Kidney epithelial cell (primary cell): ENCODE measurements at places on chromosomes 5 and 9.
A peak's percentile ranks its signal among the peaks of the same experiment; 100 is the strongest.

- no peak for DNase-seq
Measured at GRCh38 chr9:22483528-22484070, 37.0 kb downstream of the DMRTA1 start.

DNA sequence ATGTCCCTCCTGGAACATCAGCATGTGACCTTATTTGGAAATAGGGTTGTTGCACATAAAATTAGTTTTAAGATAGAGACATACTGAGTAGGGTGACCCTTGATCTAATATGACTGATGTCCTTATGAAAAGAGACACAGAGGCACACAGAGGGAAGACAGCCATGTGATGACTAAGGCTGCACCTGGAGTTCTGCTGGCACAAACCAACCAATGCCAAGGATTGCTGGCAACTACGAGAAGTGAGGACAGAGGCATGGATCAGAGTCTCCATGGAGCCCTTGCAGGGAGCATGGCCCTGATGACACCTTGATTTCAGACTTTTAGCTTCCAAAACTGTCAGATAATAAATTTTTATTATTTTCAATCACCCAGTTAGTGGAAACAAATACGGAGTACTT is 101.9 kb downstream of the FBXL7 start:
- DNase-seq: no peak

GRCh38 chr5:35117967-35118366 is 70.2 kb upstream of the AGXT2 start:
- peak; percentile 10 for DNase-seq

DNA sequence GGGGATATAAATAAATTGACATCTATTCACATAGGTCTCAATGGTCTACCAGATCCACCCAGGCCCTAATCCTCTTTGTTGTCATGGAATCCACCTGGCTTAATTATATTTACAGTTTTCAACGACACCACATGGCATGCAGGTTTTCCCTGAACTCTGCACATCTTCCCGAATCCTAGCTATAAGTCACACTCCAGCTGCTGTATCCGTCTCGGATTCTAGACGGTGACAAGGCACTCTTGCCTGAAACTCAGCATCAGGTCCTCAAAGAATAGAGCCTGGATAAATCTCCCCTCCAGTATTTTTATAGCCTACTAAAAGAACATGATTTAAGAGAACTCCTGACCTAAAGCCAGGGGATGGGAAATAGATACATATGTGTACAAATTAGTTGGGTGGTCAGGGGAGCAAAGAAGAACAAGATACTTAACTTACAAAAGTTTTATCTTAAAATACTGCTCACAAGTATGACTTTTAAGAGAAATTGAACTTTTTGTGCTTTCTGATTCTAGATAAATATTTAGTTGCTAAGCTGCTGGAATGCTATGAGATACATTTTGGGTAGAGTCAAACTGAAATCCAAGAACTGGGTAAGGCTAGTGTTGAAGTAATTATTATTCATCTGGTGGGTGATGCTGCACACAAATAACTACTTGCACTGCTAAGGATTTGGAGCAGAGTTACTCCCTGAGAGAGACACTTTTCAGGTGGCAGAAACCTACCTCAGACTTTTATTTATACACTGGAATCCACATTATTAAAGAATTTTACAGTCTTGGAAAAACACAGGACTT is 187.3 kb downstream of the EFNA5 start:
- DNase-seq: no peak

DNA sequence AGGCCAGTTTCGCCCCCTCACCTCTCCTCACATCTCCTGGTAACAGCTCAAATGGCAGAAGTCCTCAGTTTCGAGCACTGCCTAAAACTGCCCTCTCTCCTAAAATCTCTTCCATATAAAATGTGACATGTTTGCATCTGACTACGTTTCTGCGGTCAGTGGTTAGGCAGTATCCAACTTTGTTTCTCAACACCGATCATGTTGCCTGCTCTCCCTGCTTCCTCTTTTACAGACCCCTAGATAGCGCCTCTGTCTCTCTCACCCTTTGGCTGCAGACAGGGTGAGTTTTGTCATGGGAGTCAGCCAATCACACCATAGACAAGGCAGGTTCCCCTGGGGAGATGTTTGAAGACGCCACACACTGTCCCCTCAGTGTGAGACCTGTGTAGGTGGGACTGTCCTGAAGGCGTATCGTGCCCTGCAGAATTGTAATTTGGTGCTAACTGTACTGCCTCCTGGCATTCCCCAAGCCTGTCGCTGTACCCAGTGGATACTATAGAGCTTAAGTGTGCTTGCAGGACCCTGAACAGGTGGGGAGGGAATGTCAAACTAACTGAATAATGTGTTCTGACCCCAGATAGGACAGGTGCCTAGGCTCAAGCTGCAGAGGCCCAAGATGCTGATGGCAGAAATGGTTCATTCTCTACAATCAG is 1.1 kb downstream of the HEXB start:
- DNase-seq: no peak

GRCh38 chr9:22969350-22969979 is 522.8 kb downstream of the DMRTA1 start:
- no peak for DNase-seq

GRCh38 chr5:61450493-61451279 is 118.6 kb downstream of the ZSWIM6 start:
- DNase-seq: no peak

GRCh38 chr5:142215915-142216681 is 107.5 kb downstream of the NDFIP1 start:
- peak; percentile 95 for DNase-seq

- no peak for DNase-seq
Measured at GRCh38 chr5:68648944-68649857, 433.6 kb downstream of the PIK3R1 start.

DNA sequence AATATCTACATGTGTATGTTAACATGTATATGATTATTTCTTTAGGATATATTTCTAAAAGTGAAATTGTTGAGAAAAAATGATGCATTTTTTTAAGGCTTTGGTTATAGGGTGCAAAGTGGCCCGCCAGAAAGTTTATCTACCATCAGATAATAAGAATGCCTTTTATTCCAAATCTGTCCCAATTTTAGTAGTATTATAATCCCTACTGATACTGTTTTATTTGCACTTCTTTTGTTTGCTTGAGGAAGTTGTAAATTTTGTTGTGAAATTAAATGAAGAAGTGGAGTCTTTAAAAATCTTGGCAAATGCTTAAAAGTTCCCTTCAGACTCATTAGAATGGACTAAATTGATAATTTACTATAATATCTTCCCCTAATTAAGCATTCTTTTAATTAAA is 73.0 kb downstream of the NIPBL start:
- DNase-seq: no peak

DNA sequence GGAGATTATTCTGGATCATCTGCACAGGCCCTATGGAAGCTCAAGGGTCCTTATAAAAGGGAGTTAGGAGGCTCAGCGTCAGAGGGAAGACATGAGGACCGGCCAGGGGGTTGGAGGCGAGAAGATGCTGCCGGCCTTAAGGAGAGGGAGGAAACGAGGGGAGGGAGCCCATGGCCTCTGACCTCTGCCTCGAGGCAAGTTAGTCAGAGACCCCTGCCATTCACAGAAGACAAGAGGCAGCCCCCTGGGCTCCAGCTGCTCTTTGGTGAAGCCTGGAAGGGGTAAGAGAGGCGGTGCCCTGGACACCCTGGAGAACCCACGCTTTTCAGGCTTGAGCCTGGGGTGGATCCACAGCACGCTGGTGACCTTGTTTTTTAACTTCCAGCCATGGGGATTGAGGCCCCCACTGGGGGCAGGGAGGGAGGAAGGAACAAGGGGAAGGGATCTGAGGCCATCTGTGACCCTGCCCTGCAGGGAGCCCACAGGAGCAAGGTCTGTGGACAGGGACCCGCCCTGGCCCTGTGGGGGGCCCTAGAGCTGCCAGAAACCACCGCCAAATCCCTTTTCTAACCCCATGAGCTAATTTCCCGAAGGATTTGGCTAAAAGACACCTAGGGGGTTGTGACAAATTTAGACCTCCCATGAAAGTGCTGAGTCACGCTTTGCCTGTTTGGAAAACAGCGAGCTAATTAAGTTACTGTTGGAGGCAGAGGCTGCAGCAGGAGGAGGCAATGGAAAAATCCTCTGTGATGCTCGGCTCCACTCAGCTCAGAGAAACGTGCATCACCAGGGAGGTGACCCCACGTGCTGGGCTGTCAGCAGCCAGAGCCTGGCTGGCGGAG is 49.7 kb downstream of the OLFM1 start:
- no peak for DNase-seq

- no peak for DNase-seq
Measured at GRCh38 chr9:33080534-33080933, 4.1 kb upstream of the SMU1 start.

DNA sequence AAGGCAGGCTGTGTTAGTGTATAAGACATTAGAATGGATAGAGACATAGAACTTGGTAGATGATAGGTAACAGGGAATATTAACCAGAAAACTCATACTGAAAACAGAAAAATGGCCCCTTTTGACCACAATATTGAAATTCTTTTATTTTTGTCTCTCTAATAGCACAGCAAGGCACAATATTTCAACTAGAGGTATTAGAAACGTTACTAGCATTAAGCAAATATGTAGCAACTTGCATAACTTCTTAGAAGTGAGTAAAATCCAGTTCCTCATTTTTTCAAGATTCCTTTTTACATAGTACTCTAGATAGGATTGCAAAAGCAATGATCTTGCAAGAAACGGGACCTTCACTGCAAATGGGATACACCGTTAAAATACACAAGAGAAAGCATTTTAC is 102.7 kb upstream of the VCAN start:
- no peak for DNase-seq

GRCh38 chr9:133255371-133256135 is 19.4 kb downstream of the ABO start:
- DNase-seq: no peak

DNA sequence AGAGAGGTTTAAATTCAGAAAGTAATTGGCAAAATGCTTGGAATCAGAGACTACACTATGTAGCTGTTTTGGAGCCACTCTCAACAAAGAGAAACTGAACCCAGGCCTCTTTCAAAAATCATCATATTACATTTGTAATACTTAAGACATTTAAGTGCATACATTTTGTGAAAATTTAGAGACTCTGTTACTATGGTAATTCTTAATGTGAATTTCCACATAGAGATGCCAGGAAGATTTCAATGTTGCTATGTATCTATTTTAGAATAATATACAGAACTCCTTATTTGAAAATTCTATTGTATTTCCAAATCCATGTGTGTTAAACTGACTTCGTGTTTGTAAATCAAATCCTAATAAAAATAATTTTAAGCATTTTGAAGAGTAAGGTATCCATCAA is 1260.9 kb upstream of the C9orf72 start:
- no peak for DNase-seq

DNA sequence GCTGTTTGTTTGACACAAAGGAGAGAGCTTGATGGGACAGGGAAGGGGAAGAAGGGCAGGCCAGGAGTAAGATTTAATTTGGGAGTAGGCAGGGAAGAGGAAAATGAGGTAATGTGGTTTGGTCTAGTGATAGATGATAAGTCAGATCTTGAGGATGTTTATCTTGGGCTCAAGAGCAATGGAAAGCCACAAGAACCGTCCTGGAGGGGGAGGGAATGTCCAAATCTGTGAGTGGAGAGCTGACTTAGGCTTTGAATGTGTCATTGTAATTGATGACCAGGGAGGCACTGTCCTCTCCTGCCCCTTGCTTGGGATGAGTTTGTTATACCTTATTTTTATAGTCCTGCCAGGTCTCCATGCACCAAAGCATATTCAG is 37.5 kb downstream of the MAMDC2 start:
- peak; percentile 43 for DNase-seq

- DNase-seq: no peak
Measured at GRCh38 chr5:135154197-135154596, 120.2 kb upstream of the PITX1 start.

DNA sequence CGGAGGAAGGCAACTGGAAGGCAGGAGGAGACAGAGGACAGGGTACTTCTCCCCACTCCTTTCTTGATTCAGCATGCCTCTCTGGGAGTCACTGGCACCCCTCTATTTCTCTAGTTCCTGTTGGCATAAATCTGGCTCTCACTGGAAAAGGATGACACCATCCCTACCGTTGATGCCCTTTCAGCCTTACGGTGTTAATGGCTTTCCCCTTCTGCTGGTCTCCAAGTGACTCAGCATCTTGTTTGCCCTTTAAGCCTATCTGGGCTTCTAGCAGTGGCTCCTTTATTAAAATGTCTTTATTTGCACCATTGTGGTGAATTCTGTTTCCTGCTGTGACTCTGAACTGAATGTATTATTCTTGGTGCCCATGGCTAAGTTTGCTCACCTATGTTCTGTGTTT is 227.3 kb upstream of the GLRA1 start:
- DNase-seq: no peak

DNA sequence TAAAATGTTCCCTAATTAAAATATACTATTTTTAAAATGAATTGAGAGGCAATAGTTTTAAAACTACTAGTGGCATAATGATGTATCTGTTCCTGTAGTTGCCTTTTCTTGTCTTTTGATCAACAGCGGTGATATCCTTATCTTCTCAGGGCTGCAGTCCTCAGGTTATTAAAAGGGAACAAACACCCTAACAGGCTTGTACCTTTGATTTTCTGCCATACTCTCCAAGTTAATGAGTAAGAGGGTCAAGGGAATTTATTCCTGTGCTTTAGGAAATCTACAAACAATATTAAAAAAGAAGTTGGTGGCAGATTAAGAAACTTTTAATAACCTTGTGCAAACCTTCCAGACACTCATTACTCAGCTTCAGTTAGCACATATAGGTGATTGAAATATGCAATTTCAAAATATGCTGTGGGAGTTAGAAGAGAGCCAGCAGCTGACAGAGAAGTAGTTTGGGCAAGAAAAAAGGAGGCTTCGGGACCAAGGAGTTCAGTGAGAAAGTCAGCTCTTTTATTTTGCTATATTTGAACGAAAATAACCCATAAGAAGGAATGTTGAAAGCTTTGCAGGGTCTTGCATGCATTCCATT is 81.0 kb upstream of the TLE4 start:
- DNase-seq: no peak

DNA sequence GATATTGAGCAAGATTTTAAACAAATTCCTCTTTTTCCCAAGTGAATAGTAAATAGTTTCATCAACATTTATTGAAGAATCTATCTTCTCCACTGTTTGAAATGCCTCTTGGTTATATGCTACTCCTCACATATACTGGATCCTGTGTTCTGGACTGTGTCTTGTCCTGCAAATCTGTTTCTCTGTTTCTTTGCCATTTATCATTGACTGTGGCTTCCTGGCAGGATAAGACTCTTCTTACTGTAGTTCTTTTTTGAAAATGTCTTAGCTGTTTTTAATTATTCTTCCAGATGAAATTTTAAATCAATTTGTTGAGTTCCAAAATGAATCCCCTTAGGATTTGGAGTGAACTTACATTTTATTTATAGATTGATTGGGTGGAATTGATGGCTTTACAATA is 27.8 kb downstream of the RALGPS1 start:
- no peak for DNase-seq

GRCh38 chr5:123294544-123294943 is 128.7 kb downstream of the CEP120 start:
- DNase-seq: no peak
